CD4-positive, alpha-beta T cell treated with Interferon gamma for 1 hour (primary cell): ENCODE measurements at places on chromosomes 16 and 17.

- no peak for DNase-seq
Observed at GRCh38 chr16:12685806-12686205, 117.9 kb downstream of the CPPED1 start.

DNA sequence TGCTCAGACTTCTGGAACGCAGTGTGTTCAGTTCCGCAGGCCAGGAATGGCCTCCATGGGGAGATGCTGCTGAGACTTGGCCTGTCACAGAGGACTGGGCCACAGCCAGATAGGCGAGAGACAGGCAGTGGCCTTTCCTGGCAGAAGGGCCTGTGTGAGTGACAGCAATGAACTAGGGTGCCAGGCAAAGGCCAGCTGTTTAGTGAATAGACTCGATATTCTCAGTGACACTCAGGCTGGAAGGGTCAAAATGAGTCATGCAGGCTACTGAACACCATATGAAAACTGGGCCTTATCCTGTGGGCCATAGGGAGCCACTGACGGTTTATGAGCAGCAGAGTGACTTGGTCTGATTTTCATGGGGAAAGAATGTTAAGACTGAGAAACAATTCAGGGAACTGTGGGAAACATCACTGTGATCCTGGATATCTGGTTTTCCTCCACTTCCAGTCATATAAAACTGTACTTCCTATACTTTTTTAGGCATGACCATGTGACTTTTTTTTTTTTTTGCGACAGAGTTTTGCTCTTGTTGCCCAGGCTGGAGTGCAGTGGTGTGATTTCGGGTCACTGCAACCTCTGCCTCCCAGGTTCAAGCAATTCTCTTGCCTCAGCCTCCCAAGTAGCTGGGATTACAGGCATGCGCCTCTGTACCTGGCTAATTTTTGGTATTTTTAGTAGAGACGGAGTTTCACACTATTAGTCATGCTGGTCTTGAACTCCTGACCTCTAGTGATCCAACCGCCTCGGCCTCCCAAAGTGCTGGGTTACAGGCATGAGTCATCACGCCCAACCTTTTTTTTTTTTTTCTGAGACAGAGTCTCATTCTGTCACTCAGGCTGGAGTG, 5.2 kb upstream of the NUBP1 start:
- peak; percentile 57 for DNase-seq

DNA sequence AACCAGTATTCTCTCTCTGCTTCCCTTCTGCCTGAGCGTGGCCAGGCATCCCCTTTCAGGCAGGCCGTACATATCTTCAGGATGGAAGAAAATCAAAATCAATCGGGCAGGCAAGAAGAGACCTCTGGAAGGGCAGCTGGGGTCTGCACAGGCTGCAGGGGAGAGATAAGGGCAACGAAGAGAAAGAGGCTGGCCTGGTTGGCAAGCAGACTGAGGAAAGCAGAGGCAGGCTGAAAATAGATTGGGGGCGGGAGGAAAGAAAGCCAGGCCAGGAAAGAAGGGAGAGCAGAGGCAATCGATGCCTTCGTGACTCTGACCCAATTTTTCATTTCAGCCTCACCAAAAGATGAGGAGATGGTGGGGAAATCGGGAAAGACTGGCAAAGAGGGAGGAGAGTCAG, 18.1 kb downstream of the PIPOX start:
- no peak for DNase-seq

GRCh38 chr17:41583137-41584127, 3.3 kb downstream of the KRT14 start:
- no peak for DNase-seq

DNA sequence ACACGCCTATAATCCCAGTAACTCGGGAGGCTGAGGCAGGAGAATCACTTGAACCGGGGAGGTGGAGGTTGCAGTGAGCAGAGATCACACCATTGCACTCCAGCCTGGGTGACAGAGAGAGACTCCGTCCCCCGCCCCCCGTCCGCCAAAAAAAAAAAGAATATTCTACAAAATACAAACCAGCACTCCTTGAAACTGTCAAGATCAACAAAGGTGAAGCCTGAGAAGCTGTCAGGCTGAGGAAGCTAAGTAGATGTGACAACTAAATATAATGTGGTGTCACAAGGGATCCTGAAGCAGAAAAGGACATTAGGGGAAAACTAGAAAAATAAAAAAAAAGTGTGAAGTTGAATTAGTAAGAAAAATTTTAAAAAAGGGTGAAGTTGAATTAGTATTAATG, 6.2 kb downstream of the CD2BP2 start:
- no peak for DNase-seq
